SK-N-SH treated with all-trans-retinoic acid at 6 μM for 48 hours (cell line): ENCODE measurements at places on chromosomes 1 and 21.

GRCh38 chr1:62590970-62591368 is 6.4 kb upstream of the ANGPTL3 start:
- no peak for ATAC-seq

- ATAC-seq = no peak
Measured at GRCh38 chr1:96358057-96358456, 363.5 kb upstream of the PTBP2 start.

DNA sequence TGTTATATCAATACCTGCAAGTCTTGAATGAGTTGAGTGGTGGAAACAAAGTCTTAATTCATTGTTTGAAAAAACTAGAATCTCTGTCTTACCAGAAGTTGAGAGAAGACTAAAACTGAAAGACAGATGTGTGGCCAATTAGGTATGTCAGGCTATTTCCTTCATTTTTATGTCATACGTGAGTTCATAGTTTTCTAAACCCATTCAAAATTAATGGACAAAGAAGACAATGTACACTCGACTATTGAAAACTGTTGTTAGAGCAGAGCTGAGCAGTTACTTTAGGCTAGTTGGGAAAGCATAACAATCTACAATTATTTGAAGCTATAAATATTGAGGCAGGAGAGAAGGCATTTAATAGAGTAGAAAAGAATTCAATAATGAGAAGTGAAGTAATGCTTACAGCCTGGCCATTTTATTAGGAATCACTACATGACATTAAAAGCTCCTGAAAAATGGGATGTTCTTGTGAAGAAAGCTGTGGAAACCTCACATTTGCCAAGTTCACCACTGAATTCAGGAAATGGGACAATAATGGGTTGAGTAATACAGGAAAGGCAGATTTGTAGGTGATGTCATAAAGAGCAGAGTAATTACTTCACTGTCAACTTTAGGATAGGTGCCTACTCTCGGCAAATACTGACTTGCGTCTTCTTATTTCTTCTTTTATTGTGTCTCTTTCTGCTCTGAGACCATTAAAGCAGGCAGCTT is 204.4 kb downstream of the PLA2G4A start:
- no peak for ATAC-seq

DNA sequence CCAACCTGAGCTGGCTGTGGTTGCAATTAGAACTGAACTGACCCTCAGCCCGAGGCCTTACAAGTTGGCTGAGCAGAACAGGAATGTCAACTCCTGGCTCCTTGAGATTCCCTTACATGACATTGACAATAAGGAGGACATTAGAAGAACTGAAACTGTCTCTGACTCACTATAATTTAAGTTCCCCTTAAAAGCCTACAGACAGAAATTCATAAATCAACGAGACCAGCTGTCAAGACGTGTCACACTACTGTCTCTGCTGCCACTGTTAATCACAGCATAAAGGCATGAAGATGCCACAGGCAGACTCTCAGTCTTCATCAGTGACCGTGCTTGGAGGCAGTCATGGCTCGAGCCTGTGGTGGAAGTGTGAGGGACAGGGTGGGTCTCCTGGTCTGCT is 168.8 kb downstream of the GABPA start:
- peak; percentile 63 for ATAC-seq

- ATAC-seq = no peak
Measured at GRCh38 chr21:42621819-42622177, 31.6 kb upstream of the PDE9A start.

GRCh38 chr1:119556423-119556822 is 49.4 kb downstream of the HSD3B1 start:
- ATAC-seq = no peak

DNA sequence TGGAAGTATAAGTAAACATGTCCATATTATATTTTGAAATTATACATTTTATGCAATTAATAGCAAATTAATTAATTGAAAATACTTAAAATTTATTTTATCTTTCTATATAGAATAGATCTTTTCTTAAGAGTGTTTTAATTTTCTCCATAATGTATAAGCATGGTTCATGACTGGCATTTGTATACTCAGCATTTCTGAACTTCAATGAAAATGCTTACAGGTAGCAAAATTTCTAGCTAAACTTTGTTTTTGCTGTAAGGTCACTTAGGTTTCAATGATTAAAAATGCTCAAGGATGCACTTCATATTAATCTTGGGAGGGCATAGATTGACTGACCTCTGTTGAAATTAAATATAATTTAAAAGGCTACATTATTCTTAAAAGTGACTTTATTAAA is 1108.1 kb downstream of the BRINP3 start:
- no peak for ATAC-seq

GRCh38 chr1:61322769-61323168 is 240.4 kb downstream of the NFIA start:
- no peak for ATAC-seq
